ENCODE measurements at places on chromosomes 1 and 21.
A peak's percentile ranks its signal among the peaks of the same experiment; 100 is the strongest.

DNA sequence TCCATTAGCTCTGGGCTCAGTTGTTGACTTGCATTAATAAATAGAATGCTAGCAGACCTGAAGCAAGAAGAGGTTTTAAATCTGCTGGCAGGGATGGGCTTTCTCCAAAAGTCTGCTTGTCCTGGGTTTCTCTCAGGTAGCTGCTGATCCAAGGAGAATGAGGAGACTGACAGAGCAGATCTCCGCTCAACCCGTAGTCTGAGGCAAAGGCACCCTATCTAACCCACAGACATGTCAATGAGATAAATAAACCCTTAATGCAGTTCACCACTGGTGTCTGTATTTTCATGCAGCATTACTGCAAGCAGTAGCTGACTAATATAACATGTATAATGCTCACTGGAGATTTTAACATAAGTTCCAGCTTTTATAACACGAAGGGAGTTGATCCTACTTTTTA lies 44.1 kb upstream of the RGS21 start:
- DNase-seq: no peak

DNA sequence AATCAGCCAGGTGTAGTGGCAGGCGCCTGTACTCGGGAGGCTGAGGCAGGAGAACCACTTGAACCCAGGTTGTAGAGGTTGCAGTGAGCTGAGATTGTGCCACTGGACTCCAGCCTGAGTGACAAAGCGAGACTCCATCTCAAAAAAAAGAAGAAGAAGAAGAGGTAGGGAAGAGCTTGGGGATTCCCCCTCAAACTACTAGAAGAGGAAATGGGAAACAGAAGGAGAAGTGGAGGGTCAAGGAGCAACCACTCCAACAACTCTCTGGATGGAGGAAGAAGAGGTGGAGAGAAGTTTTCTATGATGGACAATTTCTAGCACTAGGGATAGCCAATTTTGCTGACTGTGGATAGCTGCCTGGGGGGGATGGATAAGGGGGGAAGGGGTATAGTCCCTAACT lies 14.9 kb upstream of the SLAMF9 start:
- DNase-seq: no peak

DNA sequence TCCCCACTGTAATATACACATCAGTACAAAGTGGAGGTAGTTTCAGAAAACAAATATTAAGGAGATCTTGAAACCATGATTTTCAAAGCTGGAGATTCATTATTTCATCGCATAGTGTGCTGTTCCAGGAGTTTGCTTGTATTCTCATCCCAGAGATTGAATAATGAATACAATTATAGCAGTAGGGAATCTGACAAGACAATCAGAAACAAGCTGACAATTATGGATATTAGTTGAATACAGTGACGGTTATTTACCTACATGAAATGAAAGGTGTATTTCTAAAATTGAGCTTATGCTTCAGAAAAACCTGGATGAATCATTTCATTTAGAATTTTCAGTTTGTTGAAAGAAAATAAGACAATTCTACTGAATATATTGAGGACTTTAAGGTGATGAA lies 2119.0 kb downstream of the MRPL39 start:
- DNase-seq: no peak

DNA sequence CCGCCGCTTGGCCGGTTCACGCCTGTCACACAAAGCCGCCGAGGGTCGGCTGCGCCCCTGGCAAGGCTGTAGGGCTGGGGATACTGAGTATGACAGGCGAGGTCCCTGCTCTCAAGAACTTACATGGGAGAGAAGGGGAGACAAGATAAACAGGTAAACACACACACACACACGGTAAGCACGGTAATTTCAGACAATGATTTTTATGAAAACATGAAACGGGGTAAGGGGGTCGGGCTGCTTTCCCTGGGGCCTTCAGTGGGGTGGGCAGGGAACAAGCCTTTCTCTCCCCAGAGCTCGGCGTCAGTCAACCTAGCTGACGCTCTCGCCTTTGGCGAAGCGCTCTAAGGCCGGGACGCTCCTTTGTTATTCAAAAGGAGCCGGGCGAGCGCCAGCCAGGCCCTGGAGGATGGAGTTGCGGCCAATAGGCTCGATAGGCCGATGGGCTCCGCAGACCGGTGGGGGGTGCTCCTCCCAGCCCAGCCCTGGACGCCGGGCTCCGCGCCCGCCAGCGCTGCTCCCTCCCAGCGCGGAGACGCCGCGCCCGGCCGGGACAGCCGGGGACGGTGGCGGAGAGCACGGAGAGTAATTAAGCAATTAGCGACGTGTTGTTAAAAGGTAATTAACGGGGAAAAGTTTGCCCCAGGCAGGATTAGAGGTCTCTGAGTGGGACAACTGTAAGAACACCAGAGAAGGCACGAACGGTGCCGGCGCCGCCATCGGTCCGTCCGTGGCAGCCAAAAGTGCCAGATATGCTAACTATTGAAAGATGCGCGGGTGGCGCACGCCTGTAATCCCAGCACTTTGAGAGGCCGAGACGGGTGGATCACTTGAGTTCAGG lies 950 bp upstream of the INKA2 start:
- peak; percentile 74 for DNase-seq

DNA sequence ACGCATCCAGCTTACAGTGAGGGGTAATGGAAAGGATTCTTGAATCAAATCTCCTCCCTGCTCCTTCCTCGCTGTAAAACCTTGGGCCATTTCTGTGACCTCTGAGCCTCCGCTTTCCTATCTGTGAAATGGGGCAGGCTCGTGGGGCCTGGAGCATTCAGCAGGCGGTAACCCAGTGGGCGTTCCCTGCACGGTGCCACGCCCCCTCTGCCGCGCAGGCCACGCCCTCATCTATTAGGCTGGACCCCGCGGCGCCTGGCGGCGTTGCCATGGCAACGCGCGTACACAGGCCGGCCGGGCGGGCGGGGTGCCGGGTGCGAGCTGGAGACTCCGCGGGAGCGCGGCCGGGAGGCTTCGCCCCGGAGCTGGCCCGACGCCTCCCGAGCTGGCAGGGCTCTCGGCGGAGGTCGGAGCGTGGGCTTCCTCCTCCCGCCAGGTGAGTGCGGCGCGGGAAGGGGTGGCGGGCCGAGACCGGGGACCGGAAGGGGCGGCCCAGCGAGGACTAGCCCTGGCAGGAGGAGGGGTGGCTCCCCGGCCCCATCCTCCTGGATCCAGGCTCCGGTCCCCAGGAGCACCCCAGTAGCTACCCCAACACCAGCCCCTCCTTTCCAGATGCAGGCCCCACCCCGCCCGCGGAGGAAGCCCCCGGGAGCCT lies at the start of gene FHAD1:
TSS of gene FHAD1 (plus strand) at position 264 of the 655 bp plus-strand sequence. CDS start 4,562 bp downstream, outside the sequence.
- peak; percentile 57 for DNase-seq

GRCh38 chr1:169043823-169044222 lies 62.7 kb upstream of the ATP1B1 start:
- no peak for DNase-seq

DNA sequence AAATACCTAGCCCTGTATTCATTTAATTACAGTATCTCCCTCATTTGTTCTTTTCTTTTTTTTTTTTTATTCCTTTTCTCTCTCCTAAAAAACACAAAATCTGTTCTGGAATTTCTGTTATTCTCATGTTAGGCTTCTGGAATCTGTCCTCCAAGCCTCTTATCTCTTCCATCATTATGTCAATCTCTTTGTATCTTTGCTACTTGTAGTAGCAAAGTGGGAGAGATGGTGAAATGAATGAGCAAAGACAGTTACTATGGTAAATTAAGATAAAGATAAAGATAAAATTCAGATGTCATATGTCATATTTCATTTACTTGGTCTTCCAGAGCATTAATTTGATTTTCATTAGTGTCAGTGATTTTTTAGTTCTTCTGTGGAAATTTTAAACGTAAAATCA lies 155.1 kb downstream of the FGGY start:
- no peak for DNase-seq

- DNase-seq: no peak
Observed at GRCh38 chr1:101191049-101191448, 45.8 kb upstream of the S1PR1 start.

Data from fibroblast of villous mesenchyme (primary cell).